Hippocampal formation (tissue), 2 donors: ENCODE measurements at places on chromosomes 16 and 17.

DNA sequence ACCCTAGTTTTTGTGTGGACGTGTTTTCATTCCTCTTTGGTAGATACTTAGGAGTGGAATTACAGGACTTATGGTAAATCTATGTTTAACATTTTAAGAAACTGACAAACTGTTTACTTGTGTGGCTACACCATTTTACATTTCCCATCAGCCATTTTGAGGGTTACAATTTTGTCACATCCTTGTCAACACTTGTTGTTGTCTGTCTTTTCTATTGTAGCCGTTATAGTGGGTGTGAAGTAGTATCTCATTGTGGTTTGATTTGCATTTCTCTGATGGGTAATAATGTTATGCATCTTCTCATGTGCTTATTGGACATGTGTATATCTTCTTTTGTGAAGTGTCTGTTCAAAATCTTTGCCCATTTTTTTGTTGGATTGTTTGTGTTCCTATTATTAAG lies 4.5 kb downstream of the FTO start:
- no peak for DNase-seq

- DNase-seq, result no peak
Observed at GRCh38 chr17:60311936-60312335, 80.0 kb downstream of the USP32 start.

- DNase-seq, result no peak
Observed at GRCh38 chr16:84324434-84325262, 30.0 kb downstream of the WFDC1 start.

GRCh38 chr17:61972311-61972710 lies 44.5 kb upstream of the INTS2 start:
- DNase-seq, result no peak

DNA sequence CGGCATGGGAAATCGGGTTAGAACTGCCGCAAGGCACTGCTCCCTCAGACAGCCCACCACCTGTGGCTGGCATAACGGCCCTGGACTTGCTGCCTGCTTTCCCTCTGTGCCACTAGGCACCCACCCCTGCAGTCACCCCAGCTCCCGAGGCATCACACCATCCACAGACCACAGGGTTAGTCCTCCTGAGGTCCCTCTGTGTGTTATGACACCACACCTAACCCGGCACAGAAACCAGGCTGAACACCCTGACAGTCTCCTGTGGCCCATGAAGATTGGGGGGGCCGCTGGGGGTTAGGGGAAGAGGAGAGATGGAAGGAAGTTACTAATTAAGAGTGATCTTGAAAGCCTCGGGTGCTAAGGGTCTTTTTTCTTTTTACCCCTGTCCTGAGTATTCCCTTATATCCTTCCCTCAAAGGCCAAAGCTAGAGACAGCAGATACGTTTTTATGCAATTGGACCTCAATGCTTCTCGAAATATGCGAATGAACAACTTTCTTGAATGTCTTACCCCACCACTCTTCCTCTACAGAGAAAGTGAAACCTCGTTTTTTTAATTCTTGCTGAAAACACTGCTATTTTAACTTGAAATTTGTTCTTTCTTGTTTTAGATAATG lies 7.0 kb downstream of the CYTH1 start:
- DNase-seq, result no peak

DNA sequence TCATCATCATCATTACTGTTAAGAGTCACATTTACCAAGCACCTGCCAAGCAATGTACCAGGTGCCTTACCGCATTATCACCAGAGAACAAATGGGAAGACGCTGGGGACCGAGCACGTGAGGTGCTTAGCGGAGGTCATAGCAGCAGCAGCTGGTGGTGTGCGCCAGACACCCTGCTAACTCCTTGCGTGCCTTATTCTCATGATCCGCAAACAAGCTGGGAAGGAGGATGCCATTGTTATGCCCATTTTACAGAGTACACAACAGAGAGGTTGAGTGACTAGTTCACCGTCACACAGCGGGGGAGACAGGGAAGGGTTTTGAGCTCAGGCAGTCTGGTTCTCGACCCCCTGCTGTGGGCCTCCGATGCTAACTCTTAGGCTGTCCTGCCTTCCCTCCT lies 7.3 kb downstream of the ATP2A3 start:
- no peak for DNase-seq

DNA sequence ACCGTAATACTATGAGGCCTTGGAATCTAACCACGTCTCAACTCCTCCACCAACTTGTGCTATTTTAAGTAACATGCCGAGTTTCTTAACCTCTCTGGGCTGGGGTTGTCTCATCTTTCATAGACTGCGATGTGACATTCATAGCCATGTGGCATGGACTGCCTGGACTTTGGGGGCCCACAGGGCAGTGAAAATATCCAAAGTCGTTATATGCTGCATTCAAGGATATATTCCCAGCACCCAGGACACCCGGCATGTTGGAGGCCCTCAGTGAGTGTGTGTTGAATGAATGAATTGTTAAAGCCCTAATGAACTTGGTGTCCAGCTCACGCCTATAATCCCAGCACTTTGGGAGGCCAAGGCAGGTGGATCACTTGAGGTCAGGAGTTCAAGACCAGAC lies 203.1 kb downstream of the CBLN1 start:
- DNase-seq, result no peak

DNA sequence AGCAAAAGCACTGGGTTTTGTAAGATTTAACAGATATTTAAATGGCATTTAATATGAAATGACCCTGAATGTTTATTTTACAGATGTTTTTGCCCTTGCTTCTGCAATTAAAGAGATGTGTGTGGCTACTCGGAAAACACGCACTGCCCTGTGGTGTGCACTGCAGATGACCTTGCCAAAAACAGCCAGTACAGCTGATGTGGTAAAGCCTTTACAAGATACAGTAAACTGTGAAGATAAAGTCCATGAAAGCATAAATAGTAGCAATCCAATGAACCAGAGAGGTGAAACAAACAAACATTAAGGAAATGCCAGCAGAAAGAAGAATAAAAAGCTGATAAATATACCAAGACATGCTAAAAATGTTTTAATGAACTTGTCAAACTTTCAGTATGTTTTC lies 15.7 kb downstream of the CCDC43 start:
- no peak for DNase-seq

DNA sequence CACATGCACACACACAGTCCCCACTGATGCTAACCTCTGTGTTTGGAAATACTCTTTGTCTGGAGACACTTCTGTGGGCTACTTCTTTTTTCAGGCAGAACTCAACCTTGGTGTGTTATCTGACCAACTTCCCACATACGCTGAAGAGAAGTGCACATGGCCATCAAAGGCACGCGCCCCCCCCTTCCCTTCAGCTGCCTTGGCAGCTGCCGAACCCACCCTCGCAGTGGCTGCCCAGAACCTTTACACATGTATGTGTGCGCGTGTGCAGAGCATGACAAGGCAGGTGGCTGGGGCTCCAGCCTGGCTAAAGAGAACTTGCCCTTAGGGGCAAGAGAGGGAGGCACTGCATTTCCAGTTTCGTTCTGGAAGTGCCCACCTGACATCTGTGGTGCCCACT lies 3.9 kb downstream of the RAPGEFL1 start:
- no peak for DNase-seq

- no peak for DNase-seq
Observed at GRCh38 chr17:62718429-62718828, 89.7 kb downstream of the MARCHF10 start.

- no peak for DNase-seq
Observed at GRCh38 chr17:79559111-79559887, 51.6 kb downstream of the RBFOX3 start.

DNA sequence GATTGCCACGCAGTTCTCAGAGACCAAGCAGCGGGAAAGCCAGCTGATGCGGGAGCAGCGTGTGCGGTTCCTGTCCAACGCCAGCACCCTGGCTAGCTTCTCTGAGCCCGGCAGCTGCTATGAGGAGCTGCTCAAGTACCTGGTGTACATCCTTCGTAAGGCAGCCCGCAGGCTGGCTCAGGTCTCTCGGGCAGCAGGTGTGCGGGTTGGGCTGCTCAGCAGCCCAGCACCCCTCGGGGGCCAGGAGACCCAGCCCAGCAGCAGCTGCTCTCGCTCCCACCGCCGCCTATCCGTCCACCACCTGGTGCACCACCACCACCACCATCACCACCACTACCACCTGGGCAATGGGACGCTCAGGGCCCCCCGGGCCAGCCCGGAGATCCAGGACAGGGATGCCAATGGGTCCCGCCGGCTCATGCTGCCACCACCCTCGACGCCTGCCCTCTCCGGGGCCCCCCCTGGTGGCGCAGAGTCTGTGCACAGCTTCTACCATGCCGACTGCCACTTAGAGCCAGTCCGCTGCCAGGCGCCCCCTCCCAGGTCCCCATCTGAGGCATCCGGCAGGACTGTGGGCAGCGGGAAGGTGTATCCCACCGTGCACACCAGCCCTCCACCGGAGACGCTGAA lies 15.2 kb downstream of the CACNA1G start:
- DNase-seq, result no peak

DNA sequence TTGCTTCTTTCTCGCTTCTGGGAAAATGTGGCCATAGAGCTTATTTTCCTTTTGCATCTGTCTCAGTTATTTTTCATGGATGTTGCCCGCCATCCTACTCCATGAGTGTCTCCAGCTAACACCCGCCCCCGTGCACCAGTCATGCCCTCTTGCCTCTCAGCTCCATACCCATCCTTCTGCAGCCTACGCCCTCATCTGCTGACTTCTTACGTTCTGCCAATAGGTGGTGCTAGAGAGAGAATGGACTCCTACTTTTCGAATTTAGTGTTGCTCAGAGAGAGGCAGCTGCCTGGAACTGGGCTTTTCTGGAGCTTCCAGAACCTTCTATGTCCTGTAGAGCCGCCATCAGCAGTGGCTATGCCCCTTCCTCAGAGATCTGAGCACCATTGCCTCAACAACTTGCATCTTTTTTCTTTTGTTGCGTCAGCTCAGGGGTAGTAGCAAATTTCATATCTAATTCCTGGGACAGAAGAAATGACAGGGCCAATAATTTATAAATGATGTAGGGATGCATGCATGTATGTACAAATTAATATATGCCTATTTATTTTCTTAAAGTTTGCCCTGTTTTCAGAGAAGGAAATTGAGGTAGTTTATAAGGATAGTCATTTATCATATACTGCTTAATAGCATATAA lies 119.7 kb upstream of the MYOCD start:
- no peak for DNase-seq

- peak; percentile 65 for DNase-seq
Observed at GRCh38 chr17:40062329-40063186, at the start of gene THRA. TSS of gene THRA (plus strand) at chr17:40062965. CDS start at chr17:40074489, 11,524 bp downstream.

- no peak for DNase-seq
Observed at GRCh38 chr16:6964679-6965078, 368.0 kb upstream of the RBFOX1 start.

- no peak for DNase-seq
Observed at GRCh38 chr16:21197112-21197511, 14.3 kb downstream of the ZP2 start.

DNA sequence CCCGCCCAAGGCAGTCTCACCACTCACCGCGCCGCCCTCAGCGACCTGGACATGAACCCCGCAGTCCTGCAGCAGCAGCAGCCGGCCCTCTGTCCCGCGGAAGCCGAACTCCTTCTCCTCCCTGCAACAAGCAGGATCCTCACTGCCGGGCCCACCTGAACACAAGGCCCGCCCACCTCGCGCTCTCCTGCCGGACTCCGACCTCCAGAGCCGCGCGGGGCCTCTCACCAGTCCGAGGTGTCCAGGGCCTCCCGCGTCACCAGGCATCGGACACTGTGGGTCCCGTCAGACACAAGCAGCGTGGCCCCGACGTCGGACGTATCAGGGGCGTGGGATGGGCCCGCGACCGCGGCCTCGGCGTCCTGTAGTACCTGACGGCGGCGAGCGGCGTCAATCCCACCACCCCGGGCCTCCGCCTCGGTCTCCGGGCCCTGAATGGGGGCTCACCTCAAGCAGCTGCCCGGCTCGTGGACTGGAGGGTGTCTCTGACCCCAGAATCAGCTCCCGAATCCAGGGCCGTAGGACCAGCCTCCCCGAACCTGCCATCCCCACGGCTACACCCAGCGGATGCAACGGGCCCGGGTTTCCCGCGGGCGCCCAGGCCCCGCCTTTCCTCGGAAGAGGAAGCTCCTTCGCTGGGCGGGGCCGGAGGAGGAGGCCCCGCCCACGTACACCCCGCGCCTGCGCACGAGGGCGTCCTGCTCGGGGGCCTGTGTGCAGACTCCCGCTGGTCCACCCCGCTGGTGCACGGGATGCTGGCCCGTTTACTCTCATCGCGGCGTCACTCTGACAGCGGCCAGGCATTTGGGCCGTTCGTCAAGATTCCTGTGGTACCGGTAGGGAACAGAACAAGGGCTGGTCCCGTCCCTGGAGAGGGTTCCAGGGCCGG lies at the start of gene ACD:
Gene ACD, minus strand, starts transcription at position 586 of the 889 bp plus-strand sequence. Its CDS starts 40 bp downstream, at position 546.
- peak; percentile 88 for DNase-seq

GRCh38 chr17:77506371-77506991 lies 365.7 kb downstream of the SEC14L1 start:
- DNase-seq, result no peak

- no peak for DNase-seq
Observed at GRCh38 chr17:38536661-38537060, 69.1 kb downstream of the SRCIN1 start.

DNA sequence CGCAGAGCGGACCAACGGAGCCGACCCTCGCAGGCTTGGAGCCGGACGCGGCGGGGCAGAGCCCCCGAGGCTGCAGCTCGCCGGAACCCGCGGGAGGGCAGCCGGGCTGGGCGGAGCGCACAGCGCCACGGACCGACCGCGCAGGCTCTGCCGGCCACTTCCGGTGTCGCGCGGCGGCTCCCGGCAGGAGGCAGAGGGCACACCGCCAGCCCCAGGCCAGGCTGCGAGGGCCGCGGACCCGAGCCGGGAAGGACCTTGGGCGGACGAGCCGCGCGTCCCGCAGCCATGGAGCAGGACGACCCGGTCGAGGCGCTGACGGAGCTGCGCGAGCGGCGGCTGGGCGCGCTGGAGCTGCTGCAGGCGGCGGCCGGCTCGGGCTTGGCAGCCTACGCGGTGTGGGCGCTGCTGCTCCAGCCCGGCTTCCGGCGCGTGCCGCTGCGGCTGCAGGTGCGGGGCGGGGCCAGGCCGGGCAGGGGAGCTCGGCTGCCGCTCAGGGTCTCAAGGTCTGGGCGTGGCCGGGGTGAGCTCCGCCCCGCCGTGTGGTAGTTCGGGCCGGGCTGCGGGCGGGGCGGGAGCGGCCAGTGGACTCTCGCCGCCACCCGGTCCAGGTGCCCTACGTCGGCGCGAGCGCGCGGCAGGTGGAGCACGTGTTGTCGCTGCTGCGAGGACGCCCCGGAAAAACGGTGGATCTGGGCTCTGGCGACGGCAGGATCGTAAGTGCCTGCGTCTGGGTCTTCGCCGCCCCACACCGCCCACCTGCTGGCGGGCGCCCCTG lies at the start of gene ANTKMT:
Gene ANTKMT, plus strand, starts transcription at position 157 of the 775 bp plus-strand sequence. Its CDS starts 129 bp downstream, at position 286.
- DNase-seq, result peak; percentile 58

GRCh38 chr16:66484453-66485213 lies 57.5 kb downstream of the BEAN1 start:
- DNase-seq, result no peak
